Stimulated activated CD4-positive, alpha-beta T cell treated with anti-CD3 and anti-CD28 coated beads, Interleukin-4, amount 100 ng/mL, for 4 hours (primary cell): ENCODE measurements at places on chromosomes 6 and 20.

GRCh38 chr6:131001111-131001736 is 61.8 kb downstream of the EPB41L2 start:
- no peak for DNase-seq

DNA sequence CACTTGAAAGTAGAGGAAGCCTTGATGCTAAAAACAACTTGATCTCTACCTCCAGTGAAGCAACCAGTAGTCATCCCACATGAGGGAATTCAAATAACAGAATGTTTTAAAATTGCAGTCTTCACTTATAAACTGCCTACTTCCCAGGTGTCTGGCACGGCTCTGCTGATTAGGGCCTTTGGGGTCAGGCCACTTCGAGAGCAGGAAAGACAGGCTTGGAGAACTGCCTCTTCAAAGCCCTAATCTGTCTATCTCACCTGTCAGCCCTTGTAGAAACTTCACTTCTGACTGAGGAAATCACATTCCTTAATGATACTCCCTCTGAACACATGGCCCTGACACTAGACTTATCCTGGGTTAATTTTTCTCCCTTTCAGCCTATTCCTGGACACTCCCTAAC is 458.6 kb downstream of the TENT5A start:
- no peak for DNase-seq

- DNase-seq, result no peak
These were observed 25.3 kb upstream of the CCND3 start for GRCh38 chr6:41966961-41967311.

DNA sequence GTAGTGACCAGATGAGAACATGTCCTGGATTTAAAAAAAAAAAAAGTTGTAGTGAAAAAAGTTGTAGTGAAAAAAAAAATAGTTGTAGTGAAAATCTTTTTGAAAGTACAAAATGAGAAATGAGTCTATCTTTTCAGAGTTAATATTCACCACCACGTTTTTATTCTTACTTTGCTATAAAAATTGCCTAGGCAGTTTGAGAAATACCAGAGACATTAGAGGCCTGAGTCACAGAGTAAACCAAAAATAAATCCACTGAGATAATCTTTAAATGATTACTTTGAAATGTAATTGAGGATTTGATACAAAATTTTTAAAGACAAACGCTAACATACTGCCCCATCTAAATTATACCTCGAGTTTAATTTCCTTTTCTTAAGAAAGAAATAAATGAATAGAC is 101.2 kb upstream of the TIAM2 start:
- no peak for DNase-seq

GRCh38 chr6:76772951-76773350 is 690.3 kb downstream of the HTR1B start:
- DNase-seq, result no peak

- DNase-seq, result no peak
These were observed 133.5 kb downstream of the TBC1D7 start for GRCh38 chr6:13194852-13195251.

DNA sequence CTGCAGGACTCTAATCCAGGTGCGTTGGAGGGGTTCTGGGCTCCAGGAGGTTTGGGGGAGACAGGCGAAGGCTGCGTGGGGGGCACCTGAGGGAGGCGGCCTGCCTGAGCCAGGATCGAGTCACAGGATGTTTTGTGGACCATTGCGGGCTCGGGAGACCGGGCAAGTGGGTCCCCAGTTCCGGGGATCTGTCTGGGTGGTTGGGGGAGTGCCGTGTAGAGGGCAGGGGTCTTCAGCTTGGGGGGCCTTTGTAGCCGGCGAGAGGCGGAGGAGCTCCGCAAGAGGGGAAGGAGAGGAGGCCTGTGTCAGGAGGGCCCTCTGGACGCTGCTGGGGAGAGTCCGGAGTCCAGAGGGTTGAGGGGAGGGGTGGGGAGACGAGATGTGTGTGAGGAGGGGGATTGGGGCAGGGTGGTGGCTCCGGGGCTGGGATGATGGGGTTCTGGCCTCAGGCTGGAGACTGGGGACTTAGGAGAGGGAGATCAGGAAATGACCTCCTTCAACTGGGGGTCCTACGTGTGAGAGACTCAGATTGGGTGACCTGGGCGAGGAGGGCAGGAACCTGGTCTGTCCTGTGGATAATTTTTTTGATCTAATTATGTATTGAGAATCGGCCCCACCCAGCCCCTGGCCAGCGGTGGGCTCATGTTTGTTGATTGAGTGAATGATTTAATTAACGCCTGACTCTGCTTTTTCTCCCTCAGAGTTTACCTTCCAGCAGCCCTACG is 505 bp downstream of the SNAI1 start:
- DNase-seq, result no peak

DNA sequence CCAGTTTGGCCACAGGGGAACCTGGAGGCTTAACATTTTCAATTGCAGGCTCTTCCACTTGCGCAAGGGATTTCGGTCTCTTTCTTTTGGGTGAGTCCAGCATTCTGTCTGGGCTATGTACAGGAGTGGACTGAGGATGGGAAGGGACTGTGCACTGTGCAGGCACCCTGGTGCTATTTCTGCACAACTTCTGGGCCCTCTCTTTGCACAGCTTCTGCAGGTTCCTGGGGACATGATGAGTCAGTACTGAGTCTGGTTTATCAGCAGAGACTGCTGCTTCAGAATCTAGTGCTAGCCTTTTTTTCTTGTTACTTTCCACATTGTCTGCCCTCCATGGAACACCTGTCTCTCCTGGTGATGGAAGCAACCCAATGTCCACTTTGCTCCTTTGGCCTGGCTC is 78.5 kb upstream of the ASF1A start:
- no peak for DNase-seq

GRCh38 chr6:38214159-38214558 is 394.6 kb downstream of the ZFAND3 start:
- DNase-seq, result no peak

- no peak for DNase-seq
These were observed 17.6 kb downstream of the CAPN11 start for GRCh38 chr6:44176130-44176761.

DNA sequence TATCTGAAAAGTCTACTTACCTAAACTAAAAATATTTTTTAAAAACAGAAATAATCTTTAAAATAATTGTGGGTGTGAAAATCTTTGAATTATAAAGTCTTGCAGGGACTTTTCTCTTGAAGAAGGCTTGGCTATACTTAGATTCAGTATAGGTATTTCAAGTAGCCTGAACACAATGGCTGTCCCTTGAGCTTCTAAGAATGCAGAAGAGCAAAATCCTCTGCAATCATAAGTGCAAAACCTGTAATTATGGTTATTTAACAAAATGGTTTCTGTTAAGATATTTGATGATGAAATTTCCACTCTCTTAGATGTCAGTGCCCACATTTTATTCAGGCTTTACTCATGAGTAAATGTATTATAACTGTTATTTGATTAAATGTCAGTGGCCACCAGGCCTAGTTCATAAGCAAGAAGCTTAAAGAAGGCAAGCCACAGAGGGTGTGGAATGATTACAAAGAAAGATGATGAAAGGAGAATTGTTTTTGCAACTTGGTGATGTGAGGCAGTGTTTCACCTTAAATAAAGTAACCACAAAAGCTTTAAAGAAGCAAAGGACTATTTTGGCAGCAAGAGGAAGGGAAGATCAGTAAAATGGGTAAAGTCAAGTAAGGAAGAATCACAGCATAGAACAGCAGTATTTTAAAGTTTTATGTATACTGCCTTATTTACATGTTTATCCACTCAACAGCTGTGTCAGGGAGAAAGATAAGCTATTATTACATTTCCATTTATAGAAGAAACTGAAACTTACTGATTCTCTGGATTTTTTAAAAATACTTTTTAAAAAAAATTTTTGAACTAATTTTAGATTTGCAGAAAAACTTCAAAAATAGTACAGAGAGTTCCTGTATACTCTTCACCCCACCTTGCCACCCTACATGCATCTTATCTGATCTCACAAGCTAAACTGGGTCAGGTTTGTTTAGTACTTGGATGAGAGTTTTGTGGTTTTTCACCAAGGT is 351.2 kb upstream of the RUNX2 start:
- DNase-seq, result no peak

GRCh38 chr6:111672761-111673450 is 67.2 kb upstream of the TRAF3IP2 start:
- DNase-seq, result no peak

DNA sequence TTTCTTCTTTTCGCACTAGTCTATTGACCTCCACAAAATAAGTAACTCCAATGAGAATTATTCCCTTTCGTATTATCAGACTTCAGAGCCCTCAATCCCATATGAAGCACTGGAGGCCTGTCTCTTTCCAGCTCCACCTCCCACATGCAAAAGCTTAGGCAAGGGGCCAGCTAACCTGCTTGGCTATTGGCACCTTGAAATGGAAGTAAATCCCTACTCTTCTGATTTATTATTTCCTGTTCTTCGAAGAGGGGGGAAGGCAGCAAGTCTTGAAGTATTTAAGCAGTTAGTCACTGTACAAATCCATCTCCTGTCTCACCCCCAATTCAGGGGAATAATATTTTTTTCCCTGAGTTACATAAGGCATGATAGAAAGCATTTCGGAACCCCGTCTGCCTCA is 577.8 kb downstream of the MAFB start:
- no peak for DNase-seq

- DNase-seq, result no peak
These were observed 39.3 kb upstream of the IPCEF1 start for GRCh38 chr6:154395878-154396277.

- no peak for DNase-seq
These were observed 545.4 kb downstream of the EYS start for GRCh38 chr6:65161661-65162060.

DNA sequence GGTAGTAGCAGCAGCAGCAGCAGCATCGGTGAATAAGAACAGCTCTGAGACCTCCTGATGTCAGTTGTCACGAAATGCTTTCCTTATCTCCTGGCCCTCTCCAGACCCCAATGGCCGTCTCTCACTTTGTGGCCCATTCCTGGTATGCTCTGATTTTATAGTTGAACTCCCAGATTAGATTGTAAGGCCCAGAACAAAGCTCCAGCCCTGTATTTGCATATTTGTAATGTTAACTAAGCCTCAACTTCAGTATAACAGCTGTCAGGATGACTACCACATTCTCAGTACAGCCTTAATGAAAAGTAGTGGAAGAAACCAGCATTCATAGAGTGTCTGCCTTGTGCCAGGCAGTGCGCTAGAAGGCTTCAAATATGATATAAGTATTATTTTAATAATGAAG is 180.9 kb downstream of the SASH1 start:
- DNase-seq, result no peak

DNA sequence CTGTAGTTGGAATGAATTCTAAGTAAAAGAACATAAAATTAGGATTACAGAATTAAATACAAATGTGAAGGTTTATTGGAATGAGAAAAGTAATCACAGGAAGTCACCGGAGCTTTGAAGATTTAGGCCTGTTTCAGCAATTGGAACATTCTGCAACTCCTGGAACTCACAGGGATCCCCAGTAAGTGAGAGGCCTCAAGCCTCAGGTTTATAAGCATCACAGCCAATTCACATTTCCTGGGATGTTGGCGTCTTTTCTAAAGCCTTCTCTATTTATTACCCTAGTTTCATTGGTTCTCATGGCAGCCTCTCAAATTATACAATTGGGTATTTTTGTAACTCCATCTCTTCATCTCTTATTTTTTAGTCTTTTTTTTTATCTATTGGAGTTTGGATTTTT is 90.4 kb upstream of the HIVEP1 start:
- DNase-seq, result no peak

DNA sequence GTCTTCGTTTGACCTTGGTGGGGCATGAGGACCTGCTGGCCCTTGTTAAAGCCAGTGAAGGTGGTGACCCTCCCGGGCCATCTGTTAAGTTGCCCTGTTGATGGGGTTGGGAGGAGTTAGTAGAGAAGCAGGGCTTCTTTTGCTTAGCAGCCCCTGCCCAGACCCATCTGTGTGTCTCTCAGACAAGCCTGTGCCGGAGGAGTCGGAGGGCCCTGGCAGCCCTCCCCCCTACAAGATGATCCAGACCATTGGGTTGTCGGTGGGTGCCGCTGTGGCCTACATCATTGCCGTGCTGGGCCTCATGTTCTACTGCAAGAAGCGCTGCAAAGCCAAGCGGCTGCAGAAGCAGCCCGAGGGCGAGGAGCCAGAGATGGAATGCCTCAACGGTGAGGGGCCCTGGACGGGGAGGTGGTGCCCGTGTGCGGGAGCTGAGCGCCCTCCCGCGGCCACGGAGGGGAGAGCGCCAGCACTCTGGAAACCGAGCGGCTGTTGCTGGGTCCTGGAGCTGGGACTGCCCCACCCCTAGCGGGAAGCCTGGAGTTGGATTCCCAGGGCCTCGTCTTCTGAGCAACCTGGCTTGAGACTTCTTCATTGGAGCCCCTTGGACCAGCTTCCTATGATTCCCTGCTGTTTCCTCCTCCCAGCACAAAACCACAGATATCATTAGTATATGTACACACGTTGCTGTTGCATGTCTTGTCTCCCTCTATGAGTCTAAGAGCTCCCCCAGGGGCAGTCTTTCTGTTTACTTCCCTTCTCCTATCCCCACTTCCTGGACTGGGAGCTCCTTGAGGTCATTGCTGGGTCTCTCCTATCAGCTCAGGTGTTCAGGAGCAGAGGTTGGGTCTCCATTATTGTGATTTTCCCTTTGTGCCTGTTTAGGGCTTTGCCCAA is 27.6 kb upstream of the SRF start:
- DNase-seq, result peak; percentile 56

- no peak for DNase-seq
These were observed 17.4 kb downstream of the PIGT start for GRCh38 chr20:45433316-45433715.

DNA sequence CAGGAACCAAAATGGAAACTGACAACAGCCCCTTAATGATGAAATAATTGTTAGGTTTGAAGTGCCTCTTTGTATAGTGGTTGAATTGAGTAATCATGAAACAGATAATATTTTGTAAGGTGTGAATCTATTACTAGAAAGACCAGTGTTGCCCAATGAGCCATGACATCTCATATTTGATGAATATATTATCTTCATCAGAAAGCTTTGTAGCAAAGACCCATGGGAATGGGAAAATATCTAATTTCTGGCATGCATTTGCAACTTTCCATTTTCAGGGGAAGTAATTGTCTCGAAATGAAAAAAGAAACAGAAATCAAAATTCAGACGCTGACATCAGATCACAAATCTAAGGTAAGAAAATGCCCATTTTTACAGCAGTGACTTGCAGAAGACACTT is 57.3 kb upstream of the LAMP5 start:
- DNase-seq, result no peak

DNA sequence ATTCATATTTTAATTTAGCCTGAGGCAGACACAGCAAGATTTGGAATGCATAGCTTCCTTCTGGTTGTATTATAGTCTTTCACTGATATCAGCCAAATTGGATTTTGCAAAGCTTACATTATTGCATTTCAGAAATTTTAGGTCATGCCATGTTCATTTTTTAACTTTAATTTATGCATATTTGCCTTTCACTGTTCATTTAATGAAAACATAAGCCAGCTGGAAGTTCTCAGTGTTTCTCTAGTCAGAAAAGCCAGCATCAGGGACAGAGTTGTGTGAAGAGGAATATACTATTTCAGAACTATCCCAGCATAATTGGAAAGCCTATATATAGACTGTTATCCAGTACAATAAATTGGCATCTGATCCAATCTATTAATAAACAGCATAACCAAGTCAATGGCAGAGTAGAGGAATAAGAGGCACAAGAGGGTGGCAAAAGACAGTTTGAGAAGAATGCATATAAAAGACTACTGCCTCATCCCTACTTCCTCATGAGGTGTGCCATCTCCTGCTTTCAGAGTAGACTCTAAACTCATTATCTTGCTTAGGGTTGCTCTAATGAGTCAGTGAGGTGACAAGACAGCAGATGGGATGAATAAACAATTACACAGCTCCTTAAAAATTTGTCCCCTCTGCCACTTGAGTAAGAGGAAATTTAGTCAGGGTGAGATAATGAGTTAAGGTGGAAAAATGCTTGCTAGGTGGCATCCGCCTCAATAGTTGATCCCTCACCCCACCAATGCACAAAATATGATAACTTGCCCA is 159.8 kb upstream of the HCRTR2 start:
- DNase-seq, result no peak
